ENCODE measurements at places on chromosomes 13 and 19. TPM values are rescaled to one million over a fixed set of nuclear protein-coding genes. Genes with fewer than 3 reads are reported as not detected.

DNA sequence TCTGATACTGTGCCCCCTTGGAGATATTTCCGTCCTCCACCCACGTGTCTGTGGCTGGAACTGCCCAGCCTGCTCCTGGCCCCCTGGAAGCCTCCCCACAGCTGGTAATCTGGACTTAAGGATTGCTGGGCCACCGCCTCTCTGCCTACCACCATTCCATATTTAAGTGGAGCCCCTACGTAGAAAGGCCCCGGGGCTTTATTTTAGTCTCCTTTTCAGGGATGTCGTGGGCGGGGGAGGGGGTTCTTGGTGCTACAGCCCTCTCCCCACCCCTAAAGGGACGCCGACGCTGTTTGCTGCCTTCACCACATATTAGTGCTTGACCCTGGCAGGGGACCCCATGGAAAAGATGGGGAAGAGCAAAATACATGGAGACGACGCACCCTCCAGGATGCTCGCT, 2.7 kb upstream of the NOP53 start:
- DNase-seq: no peak

Gene SCEL
- 2.4 TPM for total RNA-seq

DNA sequence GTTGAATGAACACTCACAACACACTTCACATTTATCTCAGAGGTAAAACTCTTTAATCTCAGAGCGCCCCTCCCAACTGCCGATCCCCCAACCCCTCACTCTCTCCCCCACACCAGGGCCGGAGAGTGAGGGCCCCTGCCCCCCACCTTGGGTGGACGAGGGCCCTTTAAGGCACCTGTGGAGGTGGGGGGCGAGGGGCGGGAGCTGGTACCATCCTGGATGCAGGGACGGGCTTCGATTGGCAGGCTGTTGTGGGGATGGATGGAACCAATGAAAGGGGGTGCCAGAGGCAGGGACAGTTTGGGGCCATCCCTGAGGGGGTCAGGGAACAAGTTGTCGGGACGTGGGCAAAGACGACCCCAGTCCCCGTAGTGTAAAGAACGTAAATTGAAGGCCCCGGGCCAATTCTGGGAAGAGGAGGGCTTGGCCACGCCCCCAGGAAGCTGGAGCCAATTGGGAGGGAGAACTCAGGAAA, 1.7 kb upstream of the PNKP start:
- no peak for DNase-seq

- DNase-seq: peak; percentile 83
These were observed 12.7 kb upstream of the ZNF43 start for GRCh38 chr19:21848706-21849105.

GRCh38 chr19:572743-573518, 535 bp downstream of the BSG start:
- no peak for DNase-seq

GRCh38 chr13:79918620-79919019, 422.3 kb downstream of the SPRY2 start:
- no peak for DNase-seq

Gene ZNF99
- not detected for total RNA-seq

Gene GDF15
- 0.67 TPM for total RNA-seq

DNA sequence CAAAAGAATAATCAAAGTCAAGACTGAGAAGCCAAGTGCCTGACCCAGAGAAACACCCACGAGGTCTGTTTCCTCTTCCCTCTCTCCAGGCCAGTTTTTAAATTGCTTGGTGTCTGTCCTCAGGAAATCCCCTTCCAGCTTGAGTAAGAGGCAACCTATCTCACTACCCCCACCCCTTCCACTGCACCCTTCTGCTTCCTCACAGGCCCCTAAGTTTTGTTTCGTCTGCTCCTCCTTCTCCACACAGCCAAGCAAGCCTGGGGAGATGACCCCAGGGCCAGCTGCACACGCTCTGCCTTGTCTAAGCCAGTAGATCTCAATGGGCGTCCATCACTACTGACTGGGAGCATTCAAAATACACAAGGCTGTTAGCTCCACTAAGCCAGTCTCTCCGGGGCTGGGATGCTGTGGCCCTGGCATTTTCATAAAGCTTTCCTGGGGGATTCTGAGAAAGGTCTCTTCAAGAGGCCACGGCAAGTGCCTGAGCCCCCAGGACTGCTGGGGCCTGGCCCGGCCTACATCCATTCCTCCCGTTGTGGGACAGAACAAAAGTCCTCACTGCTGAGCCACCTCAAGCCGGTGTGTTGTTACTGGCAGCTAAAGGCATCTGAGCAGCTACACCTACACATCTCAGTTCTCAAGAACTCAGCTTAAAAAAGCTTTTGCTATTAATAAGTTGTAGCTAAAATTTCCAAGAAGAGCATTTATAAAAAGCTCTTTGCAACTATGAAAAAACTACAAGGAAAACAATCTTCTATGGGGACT, 14.9 kb upstream of the IL4I1 start:
- no peak for DNase-seq

DNA sequence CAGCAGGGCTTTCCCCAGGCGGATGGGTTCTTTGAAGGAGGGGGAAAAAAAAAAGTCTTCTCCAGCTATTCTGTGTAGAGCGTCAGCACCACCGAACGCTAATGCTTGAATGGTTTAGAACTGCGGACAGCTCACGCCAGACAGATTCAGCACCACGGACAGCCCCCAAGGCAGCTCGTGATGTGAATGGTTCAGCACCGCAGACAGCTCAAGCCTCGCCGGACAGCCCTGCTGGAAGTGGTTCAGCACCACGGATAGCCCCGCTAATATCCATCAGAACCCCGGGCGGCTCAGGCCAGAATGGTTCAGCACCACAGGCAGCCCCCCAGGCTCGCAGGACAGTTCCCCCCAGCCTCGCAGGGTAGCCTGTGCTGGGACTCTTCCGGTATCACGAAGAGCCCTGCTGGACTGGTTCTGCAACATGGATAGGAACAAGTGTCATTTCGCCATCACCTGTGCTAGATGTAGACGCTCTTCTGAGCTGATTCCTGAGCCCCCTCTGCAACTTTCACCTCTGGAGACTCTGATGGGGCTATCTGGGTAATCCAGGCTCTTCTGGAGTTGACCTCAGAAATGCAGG, 4.9 kb upstream of the SMIM17 start:
- DNase-seq: peak; percentile 54

GRCh38 chr19:13794398-13794756, 866 bp upstream of the ZSWIM4 start:
- DNase-seq: no peak

Gene NAPSA
- 0.41 TPM for total RNA-seq

DNA sequence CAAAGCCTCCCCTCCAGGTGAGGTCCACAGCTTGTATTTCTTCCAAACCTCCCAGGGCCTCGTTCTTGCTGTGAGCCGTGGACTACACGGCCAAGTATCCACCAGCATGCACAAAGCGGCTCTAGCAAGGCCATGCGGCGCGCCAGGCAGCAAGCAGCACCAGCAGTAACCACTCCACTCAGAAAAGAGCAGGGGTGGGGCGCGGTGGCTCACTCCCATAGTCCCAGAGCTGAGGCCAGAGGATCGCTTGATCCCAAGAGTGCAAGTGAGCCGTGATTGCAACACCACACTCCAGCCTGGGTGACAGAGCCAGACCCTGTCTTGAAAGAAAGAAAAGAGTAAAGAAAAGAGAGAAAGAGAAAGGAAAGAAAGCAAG, 4.7 kb downstream of the CCDC8 start:
- peak; percentile 18 for DNase-seq

DNA sequence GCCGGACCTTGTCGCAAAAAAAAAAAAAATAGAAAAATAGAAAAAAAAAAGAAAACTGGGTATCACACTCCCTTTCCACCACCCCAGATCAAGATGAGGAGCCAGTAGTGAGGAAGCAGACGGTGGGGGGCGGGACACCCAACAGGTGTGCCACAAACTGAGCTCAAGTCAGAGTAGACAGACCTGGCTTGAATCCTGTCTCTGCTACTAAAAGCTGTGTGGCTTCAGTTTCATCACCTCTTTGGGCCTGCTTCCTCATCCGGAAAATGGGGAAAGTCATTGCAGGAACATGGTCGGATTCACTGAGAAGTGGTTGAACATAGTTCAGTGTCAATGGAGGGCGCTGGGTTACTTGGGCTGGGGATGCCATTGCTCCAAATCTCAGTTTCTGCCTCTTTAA, 2.9 kb downstream of the HIF3A start:
- no peak for DNase-seq

- no peak for DNase-seq
These were observed 66.2 kb downstream of the SPATA13 start for GRCh38 chr13:24226762-24227161.

DNA sequence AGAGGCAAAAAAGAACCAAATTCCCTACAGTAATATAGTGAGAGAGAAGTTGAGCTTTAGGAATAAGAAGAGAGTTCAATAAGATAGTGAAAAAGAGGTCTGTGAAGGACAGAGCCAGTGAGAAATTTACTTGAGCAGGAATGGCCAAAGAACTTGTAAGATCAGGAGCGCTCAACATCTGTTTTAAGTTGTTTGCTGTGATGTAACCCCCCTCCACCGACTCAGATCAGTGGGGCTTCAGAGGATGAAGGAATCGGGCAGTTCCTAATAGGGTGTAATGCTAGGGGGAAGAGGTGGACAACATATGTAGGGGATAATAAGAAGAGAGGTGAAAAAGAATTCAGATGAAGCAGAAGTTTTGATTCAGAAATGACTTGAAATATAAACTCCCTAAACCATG, 85.3 kb upstream of the FNDC3A start:
- no peak for DNase-seq

DNA sequence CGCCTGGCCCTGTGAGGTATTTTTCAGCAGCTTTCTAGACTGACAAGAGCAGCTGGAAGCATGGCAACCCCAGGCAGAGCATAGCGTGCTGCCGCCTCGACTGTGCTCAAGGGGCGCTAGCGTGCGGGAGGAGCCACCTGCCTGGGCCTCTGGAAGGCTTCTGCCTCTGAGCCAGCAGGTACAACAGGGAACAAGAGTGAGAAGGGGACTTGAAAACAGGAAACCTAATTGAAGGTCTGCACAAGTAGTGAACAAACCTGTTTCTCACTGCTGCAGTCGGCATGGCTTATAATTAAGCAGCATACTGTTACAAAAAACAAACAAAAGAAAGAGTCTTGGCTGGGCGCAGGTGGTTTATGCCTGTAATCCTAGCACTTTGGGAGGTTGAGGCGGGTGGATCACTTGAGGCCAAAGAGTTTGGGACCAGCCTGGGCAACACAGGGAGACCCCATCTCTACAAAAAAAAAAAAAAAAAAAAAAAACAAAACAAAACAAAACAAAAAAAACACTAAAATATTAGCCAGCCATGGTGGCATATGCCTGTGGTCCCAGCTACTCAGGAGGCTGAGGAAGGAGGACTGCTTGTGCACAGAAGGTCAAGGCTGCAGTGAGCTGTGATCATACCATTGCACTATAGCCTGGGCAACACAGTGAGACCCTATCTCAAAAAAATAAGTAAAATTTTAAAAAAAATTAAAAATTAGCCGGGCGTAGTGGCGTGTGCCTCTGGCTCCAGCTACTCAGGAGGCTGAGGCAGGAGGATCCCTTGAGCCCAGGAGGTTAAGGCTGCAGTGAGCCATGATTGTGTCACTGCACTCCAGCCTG, 12.6 kb upstream of the GARRE1 start:
- no peak for DNase-seq

DNA sequence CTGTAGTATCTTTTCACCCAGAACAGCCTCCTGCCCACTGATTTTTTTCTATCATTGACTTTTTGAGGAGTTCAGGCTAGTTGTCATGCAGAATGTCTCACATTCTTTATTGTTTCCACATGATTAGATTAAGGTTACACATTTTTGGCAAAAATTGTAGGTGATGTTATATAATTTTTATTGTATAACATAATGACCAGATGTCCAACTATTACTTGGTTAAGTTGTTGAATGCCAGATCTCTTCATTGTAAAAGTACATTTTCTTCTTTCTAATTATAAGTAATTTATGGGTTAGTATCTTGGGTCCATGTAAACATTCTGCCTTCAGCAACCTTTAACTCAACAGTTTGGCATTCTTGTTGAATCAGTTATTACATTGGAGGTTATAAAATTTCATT, 138.4 kb downstream of the POSTN start:
- DNase-seq: no peak

- DNase-seq: no peak
These were observed 989 bp downstream of the ZNF766 start for GRCh38 chr19:52270266-52270885.

All from foreskin keratinocyte (primary cell).